ENCODE measurements at places on chromosomes 13 and 19.

DNA sequence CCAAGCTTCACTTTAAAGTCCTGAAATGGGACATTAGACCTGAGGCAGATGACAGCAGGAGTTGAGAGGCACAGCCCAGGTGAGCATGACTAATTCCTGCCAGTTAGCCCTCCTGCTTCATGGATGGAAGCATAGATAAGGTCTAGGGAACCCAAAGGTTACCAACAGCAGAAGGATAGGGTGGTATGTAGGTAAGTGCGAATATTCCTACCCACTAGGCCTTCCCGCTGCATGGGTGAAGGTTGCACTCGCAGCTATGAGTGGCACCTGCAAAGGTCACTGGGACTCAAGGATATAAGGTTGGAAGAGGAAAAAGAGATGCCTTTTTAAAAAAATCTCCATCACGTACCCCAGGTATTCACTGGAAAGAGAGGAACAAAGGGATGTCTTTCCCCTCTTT, 12.2 kb upstream of the MLLT1 start:
- no peak for DNase-seq

DNA sequence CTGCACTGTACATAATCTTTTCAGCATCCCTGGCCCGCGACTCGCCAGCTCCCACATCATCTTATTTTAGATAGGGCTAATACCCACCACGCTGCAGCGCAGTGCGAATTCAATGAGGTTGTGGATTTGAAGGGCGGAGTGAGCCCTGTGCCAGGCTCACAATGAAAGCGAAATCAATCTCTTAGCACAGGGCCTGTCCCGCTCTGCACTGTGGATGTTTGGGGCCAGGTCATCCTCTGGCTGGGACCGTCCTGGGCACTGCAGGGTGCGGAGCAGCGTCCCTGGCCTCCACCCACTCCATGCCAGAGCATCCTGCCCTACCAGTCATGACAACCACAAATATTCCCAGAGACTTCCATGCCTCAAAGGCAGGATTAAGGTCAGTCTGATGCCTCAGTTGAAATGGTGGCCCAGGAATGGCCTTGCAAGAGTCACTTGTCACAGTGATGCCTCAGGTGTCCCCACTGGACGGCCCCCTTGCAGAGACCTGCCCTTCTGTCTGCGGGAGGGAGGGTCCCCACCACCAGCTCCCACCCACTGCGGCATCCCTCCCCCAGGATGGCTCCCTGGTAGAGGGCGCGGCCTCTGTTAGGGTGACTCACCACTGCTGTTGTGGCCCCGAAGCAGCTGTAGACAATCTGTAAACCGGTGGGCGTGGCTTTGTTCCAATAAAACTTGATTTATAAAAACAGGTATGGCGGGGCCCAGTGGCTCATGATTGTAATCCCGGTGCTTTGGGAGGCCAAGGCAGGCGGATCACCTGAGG, 5.6 kb downstream of the UHRF1 start:
- peak; percentile 56 for DNase-seq

DNA sequence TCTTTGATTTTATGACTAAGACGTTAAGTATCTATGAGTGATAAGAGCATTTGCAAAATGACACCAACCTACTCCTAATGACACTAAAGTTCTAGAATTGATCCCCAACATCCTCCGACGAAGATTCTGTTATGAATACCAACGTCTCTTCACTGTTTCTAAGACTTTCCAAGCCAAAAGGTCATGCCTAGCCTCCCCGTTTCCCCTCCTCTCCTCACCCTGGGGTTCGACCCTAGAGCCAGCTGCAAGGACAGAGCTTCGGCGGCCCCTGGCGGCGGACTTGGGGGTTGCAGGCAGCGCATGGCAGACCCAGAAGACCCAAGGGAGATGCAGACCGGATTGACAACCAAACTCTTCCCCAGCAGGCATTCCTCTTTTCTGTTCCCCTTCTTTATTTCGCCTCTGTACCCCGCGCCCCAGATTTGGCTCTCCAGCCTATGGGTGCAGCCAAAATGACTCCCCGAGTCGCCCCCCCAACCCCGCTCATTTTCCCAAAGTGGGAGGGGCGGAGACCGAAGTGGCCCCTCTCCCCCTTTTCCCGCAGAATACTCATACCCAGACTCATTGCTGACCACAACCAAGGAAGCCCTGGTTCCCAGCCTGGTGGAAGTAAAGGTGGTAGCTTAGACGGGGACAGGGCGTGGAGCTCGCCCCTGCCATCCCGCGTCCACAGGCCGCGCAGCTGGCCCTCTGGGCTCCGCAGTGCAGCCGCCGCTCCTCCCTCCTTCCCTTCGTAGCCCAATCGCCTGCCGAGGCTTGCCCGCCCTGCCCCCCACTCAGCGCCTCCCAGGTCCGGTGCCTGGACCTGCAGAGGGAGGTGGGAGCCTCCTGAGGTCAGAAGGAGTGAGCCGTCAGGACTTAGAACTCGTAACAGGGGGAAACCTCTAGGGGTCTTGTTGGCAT, 4.1 kb upstream of the EML2 start:
- DNase-seq, result peak; percentile 82

DNA sequence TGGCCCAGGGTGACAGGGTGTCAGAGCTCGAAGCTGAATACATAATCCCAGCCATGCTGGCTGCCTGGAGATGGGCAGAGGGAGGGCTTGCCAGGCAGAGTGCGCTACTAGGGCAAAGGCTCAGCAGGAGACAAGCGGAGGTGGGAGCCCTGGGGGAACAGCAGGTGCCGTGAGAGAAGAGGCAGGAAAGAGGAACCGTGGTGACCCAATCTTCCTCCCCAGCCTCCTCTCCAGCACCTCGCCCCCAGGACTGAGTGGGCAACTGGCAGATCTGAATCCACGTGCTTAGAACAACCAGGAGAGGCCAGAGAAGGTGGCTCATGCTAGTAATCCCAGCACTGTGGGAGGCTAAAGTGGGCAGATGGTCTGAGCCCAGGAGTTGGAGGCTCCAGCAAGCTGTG, 11.0 kb upstream of the CCL25 start:
- no peak for DNase-seq

DNA sequence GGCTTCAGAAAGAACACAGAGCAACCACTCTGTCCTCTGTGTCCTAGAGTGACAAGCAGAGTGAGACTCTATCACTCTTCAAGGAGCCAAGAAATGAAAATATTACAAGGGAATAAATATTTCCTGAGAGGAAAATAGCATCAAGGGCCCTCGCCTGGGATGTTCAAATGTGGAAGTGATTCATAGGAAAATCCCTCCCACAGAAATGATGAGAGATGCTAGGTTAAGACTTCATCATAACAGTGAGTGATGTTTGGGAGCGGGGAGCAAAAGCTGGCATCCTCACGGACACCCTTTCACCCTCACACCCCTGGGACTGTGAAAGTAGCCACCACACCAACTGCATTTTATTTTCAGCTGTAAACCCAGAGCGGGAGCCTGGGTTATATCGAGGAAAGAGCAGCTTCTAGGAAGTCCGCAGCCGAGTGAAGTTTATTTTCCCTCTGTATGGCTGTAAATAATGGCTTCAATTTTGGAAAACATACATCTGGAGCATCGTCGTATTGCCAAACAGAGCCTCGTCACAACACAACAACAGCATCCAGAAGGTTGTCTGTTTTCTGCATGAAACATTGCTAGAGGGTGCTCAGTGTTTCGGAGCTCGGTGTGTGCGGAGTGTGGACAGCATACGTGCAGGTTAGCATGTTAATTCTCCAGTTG, 54.8 kb downstream of the DLEU7 start:
- DNase-seq, result no peak

DNA sequence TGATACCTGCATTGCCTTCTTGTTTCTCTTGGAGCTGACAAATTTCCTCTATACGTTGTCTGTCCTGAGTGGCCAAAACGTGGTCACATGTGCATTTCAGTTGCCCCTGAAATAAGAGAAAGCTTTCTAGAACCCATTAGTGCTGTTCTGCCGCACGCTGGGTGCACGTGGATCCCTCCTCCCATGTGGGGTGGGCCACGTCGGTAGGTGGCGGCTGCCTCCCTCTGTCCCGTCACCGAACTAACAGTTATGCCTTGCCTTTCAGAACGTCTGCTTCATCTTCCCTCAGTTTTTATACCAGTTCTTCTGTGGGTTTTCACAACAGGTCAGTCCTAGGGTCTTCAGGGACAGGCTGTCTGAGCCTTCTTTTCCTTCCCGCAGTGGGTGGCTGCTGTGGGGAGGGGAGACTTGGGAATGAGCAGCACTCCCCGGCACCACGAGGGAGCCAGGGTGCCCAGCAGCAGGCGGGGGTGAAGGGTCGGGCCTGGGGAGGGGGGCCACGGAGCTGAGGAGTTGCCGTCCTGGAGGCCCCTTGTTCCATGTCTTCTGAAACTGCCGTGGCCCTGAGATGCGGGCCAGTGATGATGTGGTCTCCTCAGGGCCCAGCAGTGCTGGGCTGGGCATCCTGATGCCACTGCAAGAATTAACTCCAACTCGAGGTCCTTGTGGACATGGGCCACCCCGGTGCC, 109.7 kb upstream of the MCF2L start:
- no peak for DNase-seq

GRCh38 chr13:35501661-35502235, 25.3 kb upstream of the MAB21L1 start:
- DNase-seq, result no peak

GRCh38 chr19:14450168-14450874, 17.2 kb downstream of the PKN1 start:
- DNase-seq, result no peak

GRCh38 chr13:27789495-27790303, 2.6 kb upstream of the GSX1 start:
- no peak for DNase-seq

DNA sequence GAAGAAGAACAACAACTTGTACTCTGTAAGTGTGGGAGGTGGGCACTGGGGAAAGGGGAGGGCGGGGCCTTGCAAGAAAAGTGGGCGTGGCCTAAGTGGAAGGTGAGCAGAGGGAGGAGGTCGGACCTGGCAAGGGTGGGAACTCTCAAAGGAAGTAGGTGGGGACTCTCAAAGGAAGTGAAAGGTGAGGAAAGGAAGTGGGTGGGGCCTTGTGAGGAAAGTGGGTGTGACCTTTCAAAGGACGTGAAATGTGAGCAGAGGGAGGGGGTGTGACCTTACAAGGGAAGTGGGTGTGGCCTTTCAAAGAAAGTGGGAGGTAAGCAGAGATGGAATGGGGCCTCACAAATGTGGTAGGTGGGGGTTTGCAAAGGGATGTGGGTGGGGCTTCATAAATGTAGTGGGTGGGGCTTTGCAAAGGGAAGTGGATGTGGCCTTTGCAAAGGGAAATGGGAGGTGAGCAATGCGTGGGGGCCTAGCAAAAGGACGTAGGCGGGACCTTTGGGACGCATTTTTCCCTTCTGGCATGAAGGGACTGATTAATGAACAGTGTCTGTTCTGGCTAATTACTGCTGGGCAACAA, 25.9 kb downstream of the ACSBG2 start:
- no peak for DNase-seq

- no peak for DNase-seq
Measured at GRCh38 chr19:3585301-3586126, at the start of gene GIPC3. GIPC3 (plus strand) TSS chr19:3585478; CDS start chr19:3585598, 120 bp downstream.

DNA sequence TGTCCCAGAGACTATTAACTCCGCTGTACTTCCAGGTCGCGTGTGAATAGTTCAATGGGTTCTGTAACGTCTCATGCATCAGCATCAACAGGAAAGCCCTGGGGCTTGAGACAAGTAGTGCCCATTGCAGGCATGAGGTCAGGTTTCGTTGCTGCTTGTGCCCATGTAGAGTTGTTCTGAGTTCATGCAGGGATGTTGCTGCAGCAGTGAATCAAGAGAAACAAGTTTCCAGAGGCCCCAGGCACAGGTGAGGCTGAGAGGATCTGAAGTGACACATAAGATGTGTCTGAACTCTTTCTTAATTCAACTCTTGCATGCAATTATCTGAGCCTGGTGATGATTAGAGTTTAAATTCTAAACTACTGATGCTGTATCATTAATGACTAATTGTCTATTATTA, 8.6 kb upstream of the ZNF283 start:
- DNase-seq, result no peak

- peak; percentile 31 for DNase-seq
Measured at GRCh38 chr13:106570299-106570852, 2.4 kb upstream of the ARGLU1 start.

DNA sequence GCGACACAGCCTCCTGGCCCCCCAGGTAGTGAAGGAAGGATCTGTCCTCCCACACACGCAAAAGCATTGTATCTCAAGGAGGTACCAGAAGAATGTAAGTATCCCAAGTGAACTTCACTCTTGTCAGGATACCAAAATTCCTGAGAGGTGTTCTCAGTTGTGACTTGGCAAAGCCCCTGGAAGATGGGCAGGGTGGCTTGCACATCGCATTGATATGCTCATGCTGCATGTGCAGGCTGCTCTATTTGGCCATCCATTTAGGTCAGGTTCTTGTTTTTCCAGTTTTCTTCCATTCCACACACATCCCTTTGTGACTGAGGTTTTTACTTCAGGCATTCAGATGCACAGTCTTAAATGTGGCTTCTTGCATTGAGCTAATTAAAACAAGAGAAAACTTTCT, 382.8 kb downstream of the FOXO1 start:
- no peak for DNase-seq

GRCh38 chr19:4474514-4475022, 2.5 kb downstream of the HDGFL2 start:
- no peak for DNase-seq

GRCh38 chr13:99809926-99810325, 161.6 kb downstream of the ZIC5 start:
- no peak for DNase-seq

- DNase-seq, result no peak
Measured at GRCh38 chr19:3071768-3072167, 9.5 kb upstream of the TLE5 start.

GRCh38 chr13:90630716-90631115, 716.8 kb upstream of the MIR17HG start:
- no peak for DNase-seq

- DNase-seq, result no peak
Measured at GRCh38 chr19:45518469-45518826, 11.2 kb downstream of the VASP start.

GRCh38 chr13:111047326-111047725, 67.8 kb upstream of the ARHGEF7 start:
- no peak for DNase-seq

DNA sequence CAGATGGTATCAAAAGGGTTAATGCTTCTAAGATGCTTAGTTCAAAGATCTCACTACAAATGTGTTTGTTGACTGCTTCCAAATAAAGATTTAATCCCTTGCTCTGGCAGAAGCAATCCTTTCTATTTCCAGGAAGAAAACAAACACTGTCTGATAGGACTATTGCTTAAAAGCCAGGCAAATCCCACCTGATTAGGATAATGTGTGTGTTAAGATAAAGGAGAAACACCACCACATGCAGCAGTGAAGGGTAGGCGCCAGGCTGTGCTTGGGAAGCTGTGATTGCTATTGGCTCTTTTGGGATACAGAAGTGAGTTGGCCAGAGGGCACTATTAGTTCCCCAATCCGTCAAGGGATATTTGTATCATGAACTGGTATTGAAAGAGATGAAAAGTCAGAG, 62.8 kb upstream of the LRCH1 start:
- DNase-seq, result no peak
